Upper lobe of left lung (tissue), 6 donors: ENCODE measurements at places on chromosomes 5 and 9.
A peak's percentile ranks its signal among the peaks of the same experiment; 100 is the strongest.

DNA sequence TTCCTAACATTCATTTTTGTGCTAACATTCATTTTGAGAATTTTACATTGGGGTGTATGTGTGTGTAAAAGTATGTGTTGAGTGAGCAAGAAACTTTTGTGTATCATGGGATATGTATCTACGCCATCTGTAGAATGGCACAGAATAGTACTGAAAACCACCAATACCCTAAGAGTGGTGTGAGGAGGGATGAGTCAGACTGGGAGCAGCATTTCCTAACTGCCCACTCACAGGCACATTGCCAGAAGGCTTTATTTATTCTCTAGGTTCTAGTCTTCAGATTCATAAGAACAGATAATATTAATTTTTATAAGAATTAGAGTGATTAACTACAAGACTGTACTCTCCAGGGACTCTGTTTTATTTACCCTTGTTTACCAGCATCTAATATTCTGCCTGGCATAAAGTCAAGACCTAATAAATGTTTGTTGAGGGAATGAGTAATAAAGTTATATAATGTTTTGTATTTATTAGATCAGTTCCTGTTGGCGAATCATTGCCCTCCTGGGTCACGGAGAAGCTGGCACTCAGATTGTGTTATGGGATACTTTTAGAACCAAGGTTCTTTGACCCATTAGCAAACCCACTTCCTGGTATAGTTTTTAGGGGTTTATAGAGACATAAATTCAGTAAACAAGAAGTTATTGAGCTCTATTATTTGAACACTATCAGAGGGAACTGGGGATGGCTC is 159.1 kb upstream of the PPP2R2B start:
- no peak for DNase-seq

DNA sequence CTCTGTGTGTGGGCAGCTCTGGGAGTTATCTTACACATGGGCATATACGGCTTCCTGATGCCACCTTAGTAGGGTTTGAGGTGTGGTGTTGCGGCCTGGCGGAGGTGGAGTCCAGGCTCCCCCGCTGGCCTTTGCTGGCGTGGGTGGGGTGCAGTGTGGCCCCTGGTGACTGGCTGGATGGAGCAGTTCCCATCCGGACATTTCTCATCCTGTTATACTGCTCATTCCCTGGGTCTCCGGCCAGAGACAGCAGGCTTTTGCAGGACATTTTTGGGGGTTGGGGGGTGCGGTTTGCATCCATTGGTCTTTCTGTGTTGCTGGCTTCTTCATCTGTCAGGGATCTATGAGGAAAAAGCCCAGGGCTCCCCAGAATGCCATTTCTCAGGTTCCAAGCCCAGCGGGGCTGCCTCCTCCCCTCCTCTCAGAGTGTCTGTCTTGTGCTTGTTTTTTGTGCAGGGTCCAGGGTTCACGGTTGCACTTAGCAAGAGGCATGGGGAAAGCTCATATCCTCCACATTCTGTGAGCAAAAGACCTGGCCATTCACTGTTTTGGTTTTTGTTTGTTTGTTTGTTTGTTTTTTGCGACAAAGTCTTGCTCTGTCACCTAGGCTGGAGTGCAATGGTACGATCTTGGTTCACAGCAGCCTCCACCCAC is 22.3 kb downstream of the NDUFS6 start:
- peak; percentile 53 for DNase-seq

- no peak for DNase-seq
Measured at GRCh38 chr9:118269623-118270022, 565.4 kb downstream of the TLR4 start.

DNA sequence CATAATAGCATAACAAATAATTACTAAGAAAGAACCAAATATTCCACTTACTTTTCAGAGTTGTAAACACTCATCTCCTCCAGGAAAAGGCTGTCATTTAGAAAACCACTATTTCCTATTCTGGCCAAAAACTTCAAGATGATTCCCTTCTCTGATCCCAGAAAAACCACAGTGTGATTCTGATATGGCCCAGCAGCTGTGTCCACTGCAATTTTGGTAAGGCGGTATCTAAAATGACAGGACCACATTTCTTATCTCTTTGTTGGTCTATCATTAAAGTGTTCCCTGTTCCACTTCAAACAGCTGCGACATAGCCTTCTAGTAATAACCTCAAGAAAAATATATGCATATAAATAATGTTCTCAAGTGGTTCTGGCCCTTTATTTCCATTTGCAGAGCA is 96.1 kb downstream of the SEMA6A start:
- no peak for DNase-seq

DNA sequence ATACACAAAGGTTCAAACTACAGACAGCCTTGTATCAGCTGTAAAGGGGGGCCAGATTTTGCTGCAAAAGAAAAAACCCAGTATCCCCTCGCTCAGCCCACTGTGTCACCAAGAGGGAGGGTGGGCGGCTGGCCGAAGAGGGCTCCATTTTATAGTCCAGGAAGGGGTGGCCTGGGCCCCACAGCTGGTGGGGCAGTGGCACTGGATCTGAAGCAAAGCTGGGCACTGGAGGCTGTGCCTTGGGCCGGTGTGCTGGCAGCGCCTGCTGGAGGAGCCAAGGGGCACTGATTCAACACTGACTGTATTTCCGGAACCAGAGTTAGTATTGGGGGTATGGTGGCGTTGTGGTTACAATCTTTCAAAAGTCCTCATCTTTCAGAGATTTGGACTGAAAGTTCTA is 9.1 kb downstream of the BRD3 start:
- peak; percentile 67 for DNase-seq

- DNase-seq: peak; percentile 78
Measured at GRCh38 chr9:77433675-77434445, 214.3 kb downstream of the GNA14 start.

GRCh38 chr5:135941711-135942110 is 13.1 kb downstream of the LECT2 start:
- no peak for DNase-seq

DNA sequence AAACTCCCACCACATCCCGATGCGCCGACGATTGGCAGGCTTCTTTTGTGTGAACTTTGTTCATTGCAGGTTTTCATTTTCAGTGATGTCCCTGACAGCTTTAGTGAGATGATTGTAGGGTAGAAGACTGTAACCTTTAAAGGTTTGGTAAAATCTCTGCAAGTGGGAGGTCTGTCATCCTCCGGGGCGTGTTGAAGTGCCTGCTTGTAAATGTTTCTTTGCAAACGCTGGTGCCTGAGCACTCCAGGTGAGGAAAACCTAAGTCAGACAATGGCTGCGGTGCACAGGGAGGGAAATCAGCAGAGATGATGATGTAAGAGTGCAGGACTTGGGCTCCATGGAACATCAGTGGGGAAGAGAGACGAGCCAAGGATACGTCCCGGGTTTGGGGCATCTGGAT is 228.1 kb downstream of the DRD1 start:
- DNase-seq: no peak

GRCh38 chr5:78706825-78707224 is 58.3 kb upstream of the LHFPL2 start:
- DNase-seq: no peak
